NCI-H69 (cell line): ENCODE measurements at places on chromosomes 5 and 9.

GRCh38 chr9:89313842-89314241 lies 2.8 kb downstream of the CKS2 start:
- DNase-seq: peak; percentile 18

DNA sequence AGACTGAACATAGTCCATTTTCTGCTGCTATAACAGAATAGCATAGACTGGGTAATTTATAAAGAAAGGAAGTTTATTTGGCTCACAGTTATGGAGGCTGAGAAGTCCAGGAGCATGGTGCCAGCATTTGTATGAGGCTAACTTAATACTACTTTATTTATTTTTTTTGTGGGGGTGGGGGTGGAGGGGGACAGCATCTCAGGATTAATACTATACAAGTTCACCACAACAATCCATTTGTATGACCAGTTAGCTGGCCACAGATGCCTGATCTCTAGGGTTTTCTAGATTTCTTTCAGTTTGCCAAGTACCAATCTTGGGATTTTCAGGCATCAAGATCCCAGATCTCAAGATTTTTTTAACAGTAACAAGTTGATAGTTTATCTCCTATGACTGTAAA lies 20.3 kb downstream of the ANGPTL2 start:
- DNase-seq: no peak

DNA sequence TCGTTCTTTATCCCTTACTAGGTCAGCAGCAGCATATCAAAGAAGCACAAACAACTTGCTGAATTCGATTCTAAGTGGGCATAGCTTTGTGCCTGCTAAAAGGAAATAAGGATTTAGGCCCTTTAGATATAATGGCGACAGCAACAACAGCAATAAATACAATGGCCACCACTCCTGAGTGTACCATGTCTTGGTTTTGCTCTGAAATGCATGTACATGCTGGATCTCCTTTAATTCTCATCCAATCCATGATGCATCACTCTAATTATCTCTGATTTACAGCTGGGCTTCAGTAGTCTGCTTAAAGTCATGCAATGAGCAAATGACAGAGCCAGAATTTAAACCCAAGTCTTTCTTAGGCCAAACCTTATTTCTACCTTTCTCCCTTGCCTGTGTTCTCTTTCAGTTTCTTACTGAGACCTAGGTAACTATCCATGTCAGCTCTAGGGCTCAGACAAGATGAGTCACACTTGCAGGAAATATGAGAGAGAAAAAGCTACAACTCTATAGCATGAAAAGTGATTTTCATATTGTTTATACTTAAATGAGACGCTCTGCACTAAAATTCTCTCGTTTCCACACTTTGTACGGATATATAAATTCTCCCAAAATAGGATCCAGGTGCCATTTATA lies 111.8 kb downstream of the HMHB1 start:
- DNase-seq: peak; percentile 36

- DNase-seq: no peak
Observed at GRCh38 chr9:93380410-93381060, 71.0 kb upstream of the FAM120A start.

DNA sequence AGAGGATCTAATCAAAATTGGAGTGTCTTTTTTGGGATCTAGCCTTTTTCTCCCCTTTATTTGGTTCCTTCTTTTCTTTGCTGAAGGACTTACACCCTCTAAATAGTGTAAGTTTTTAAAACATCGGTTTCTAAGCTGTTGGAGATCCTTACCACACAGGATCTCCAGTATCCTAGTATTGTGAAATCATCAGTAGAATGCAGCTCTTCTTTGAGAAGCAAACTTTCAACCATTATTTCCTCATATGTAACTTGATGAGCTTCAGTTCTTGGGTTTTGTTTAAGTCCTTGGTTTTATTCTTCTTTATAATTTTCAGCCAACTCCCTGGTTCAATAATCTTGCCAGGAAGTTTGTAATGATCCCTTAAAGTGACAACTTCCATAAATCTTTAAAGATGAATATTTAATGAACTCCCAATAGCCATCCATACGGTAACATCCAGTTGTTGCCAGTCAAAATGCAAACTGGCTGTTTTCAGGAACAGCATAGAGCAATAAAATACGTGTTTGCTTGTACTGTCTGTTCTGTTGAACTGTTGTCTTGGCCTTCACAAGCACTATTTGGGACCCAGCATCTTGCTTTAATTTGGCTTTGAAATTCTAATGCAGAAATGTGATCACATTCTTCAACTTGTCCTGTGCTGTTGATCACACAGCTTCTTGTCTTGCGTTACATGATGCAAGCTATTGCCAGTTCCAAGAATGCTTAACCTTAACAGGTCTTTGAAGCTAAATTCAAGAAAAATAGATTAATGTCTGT lies 34.8 kb upstream of the TTC23L start:
- DNase-seq: no peak

DNA sequence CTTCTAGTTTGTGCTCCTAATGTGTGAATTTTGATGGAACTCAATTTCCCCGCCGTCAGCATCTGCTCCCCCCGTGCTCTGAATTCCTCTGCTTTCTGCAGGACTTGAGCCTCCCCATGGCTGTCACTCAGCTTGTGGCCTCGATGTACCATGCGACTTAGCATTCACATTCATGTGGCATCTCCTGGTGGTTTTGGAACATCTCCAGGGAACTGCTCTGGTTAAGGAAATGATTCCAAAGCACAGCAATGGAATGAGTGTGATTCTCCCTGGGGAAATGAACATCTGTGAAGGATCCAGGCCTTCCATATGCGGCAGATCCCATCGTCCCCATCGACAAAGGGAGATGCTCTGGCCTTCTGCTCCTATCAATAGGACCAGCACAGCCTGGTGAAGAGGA lies 119.0 kb downstream of the ENTREP1 start:
- DNase-seq: peak; percentile 21

DNA sequence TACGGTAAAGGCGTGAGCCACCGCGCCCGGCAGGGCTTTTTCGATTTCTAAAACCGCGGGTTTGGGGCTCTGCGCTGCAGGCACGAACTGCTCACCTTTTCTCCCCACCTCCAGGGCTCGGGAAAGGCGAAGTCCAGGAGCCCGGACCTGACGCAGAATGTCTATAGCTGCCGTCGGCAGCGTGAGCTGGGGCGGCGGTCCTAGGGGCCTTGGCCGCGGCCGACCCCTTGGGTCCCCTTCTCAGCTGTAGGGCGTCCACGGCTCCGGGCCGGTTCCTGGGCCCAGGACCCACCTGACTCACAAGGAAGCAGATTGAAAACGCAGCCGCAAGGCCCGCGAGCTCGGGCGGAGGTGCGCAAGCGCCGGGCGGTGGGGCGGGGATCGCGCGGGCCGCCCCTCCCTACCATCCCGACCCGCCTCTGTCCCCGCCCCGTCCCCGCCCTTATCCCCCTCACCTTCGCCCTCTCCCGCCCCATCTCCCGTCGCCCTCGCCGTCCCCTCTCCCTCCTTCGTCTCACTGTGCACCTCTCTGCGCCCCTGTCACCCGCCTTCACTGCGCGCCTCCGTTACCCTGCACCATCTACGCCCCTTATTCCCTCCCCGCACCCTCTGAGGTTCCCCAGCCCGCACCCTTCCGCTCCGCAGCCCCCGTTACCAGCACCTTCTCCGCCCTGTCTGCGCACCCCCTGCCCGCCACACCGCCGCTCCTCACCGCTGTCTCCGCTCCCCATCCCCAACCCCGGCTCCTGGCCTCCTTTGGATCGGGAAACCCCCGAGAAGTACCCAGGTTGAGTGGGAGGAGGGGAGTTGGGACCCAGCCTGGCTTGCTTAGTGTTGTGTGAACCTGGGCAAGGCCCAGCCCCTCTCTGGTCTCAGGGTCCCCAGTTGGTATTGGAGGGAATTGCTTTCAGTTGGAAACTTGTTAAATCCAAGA lies at the start of gene HDHD3:
Gene HDHD3, minus strand, starts transcription at position 353 of the 934 bp plus-strand sequence. CDS start 2,632 bp downstream, outside the sequence.
- peak; percentile 93 for DNase-seq

DNA sequence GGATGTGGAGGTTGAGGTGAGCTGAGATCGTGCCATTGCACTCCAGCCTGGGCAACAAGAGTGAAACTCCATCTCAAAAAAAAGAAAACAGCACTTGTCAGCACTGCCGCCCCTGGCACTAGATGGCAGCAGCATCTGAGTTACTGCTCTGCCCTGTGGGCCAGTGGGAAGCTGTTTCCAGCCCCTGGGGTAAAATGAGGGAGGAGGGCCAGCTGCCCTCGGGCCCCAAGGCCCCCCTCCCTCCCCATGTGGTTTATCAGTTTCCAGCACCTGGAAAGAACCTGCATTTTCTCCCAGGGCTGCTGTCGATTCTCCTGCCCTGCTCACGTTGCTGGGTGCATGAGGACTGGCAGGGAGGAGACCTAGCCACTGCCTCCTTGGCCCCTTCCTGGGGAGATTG lies 13.2 kb upstream of the CEL start:
- peak; percentile 35 for DNase-seq

DNA sequence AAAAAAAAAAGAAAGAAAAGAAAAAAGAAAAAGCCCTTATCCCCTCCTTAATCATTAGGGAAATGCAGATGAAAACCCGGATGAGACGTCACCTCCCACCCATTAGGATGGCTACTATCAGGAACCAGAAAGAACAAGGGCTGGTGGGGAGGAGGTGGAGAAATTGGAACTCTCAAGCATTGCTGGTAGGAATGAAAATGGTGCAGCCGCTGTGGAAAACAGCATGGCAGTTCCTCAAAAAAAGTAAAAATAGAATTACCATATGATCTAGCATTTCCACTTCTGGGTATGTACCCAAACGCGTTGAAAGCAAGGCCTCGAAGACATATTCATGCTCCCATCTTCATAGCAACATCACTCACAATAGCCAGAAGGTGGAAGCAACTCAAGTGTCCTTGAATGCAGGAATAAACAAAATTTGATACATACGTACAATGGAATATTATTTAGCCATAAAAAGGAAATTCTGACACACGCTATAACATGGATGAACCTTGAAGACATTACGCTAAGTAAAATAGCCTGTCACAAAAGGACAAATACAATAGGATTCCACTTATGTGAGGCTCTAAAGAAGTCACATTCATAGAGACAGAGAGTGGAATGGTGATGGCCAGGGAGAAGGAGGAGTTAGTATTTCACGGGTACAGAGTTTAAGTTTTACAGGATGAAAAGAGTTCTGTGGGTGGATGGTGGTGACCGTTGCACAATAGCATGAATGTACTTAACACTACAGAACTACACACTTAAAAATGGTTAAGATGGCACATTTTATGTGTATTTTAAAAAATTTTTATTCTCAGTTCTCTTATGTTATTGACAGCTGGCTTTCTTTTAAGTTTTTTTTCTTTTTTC lies 166.8 kb upstream of the IER5L start:
- no peak for DNase-seq

GRCh38 chr9:15136646-15137045 lies 170.4 kb downstream of the TTC39B start:
- DNase-seq: peak; percentile 13

DNA sequence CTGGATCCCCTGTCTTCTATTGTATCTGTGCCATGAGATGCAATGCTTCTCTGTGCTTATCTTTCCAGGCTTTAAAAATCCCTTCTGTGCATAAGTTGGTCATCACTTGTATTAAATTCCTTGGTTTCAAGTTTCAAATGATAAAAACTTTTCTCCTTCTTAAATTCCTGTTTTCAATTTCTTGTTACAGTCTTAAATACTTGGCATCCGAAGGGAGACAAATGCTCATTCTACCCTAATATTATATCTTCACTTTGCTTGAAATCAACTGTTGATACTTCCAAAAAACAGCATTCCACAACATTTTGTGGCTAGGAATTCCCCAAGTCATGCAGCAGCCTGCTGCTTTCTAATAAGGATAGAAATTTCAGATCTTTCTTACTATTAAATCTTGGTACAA lies 413.2 kb upstream of the ACTBL2 start:
- no peak for DNase-seq

DNA sequence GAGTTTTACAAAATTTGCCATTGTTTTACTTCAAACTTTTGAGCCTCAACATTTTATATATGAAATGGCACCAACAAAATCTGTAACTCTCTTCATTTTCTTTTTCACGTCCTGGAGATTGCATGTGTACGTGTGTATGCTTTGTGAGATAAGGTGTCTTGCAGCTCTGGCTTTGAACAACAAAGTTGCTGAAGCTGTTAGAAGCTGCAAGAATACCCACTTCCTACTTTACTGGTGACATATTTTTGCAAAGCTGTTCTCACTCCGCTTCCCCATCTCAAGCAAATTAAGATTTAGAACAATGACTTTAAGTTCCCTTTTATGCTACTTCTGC lies 41.8 kb downstream of the FYB1 start:
- no peak for DNase-seq

GRCh38 chr5:143201589-143201988 lies 201.9 kb downstream of the NR3C1 start:
- no peak for DNase-seq

GRCh38 chr5:81837667-81838306 lies 86.9 kb upstream of the SSBP2 start:
- DNase-seq: peak; percentile 85

DNA sequence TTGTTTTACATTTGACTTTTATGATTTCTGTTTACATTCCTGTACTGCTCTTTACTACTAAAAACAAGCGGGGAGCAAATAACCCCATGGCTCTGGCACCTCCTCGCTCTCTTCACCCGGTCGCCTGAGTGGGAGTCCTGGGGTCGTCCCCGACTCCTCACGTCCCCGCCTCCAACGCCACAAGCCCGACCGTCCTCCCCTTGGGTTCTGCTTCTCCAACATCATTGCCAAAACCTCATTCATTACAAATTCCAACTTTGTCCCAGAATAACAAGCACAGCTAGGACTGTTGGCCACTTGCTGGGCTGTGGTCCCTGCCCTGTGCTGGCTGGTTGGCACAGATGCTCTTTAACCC lies 35.1 kb downstream of the MRPL36 start:
- DNase-seq: no peak

DNA sequence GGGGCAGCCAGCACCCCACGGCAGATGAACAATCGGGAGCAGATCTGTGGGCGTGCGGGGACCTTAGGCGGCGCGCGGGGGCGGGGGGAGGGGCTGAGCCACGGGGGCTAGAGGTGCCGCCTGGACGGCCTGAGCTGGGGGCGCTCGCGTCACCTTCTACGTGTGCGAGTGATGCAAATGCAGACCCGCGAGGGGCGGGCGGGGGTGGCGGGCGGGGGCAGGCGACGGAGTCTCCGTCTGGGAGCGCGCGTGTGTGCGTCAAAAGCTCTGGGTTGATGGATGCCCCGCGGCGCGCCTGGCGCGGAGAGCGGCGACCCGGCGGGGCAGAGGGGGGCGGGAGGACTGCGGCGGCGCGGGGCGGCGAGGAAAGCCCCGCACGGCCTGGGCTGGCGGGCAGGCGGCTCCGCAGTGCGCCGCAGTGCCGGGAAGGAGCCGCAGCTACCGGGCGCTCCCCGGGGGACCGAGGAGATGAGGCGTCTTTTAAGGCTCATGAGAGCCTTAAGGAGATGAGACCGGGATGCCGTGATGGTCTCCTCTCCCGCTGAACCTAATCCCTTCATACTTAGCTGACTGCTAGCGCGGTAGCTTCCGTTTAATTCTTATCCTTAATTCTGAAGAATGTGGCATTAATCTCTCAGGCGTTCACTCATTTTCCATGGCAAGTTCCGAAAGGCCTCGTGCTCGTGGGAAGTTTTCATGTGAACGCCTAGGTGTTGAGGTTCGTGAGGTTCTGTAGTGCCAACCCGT lies 1.5 kb downstream of the SV2C start:
- DNase-seq: peak; percentile 44

- DNase-seq: no peak
Observed at GRCh38 chr5:10860645-10861422, 99.8 kb upstream of the DAP start.

GRCh38 chr5:158456756-158457155 lies 597.8 kb upstream of the CLINT1 start:
- no peak for DNase-seq

- peak; percentile 74 for DNase-seq
Observed at GRCh38 chr5:149268928-149269557, 2.6 kb upstream of the AFAP1L1 start.

GRCh38 chr9:19154135-19154612 lies 26.9 kb upstream of the PLIN2 start:
- peak; percentile 28 for DNase-seq
